ENCODE measurements at places on chromosomes 5 and 9.

GRCh38 chr5:6721442-6721841 is 8.2 kb downstream of the TENT4A start:
- DNase-seq = no peak

DNA sequence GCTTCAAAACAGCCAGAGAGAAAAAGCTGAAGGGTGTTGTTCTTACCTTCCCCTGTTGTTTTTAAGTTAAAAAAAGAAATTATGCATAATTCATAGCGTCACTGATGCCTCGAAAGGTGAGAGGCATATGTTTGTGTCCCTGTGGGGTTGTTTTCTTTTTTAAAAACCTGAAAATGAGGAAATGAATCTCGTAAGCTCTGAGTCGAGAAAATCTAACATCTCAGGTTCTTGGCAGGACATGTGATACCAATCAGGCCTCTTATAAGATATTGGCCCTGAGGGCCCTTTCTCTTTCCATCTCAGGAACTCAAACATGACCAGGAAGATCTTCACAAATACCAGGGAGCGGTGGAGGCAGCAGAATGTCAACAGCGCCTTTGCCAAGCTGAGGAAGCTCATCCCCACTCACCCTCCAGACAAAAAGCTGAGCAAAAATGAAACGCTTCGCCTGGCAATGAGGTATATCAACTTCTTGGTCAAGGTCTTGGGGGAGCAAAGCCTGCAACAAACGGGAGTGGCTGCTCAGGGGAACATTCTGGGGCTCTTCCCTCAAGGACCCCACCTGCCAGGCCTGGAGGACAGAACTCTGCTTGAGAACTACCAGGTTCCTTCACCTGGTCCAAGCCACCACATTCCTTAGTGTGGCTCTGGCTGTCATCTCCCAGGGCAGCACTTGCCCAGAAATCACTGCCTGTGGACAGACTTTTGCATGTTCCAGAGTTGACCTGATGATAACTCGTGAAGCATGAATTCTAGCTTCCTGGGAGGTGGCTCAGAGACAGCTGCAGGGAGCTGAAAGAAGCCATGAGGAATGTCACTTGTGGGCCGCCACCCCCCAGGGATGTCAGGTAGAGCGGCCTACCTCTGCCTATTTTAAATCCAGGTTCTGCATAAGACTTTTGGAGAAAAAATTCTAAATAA is at the start of gene TAL2:
Gene TAL2, plus strand, starts transcription at position 274 of the 921 bp plus-strand sequence. Its CDS starts 40 bp downstream, at position 314.
- DNase-seq = no peak

DNA sequence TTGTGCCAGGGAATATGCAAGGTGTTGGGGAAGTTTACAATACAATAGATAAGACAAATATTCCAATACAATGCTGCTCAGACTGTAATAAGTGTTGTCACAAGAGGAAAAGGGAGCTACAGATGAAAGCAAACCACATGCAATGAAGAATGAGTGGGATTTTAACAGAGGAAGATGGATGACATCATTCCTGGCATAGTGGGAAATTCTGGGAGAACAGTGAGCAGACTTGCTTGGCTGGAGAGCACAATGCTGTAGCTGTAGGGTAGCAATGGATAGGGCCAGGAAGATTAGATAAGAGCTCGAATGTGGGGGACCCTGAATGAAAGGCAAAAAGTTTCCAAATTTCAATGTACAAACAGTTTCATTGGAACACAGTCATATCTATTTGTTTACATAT is 9.5 kb upstream of the DPYSL3 start:
- no peak for DNase-seq

DNA sequence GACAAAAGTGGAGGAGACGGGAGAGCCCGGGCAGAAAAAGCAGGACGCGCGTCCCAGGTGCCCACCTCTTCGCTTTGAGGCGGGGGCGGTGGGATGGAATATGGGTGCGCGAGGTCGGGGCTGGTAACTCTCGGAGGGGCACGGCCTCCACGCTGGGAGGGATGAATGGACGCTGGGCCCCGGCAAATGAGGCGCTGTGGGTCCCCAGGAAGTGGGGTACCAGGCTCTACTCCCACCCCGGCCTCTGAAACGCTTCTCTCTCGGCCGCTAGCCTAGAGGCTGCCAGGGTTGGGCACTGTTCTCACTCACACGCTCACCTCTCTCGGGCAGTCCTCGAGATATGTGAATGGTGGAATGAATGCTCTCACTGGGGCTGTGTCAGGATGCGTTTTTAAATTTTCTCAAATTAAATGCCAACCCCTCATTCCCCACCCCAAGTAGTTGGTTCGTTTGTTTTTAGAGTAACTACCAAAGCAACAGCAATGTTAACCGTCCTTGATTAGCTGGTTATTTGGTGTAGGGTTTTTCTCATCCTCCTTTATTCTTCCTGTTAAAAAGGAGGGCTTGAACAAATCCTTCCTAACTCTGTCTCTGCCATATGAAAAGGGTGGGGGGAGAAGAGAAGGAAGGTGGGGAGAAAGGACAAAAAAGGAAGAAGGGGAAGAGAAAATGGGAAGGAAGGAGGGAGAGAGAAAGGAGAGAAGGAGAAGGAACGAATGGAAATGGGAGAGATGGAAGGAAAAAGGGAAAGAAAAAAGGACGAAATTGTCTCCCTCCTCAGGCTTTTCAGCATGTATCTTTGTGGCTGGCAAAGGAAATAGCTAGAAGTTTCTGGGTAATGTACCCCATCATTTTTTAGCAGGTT is 1.3 kb upstream of the EBF1 start:
- no peak for DNase-seq

- DNase-seq = no peak
These were observed 27.4 kb downstream of the TNFSF8 start for GRCh38 chr9:114902786-114903524.

DNA sequence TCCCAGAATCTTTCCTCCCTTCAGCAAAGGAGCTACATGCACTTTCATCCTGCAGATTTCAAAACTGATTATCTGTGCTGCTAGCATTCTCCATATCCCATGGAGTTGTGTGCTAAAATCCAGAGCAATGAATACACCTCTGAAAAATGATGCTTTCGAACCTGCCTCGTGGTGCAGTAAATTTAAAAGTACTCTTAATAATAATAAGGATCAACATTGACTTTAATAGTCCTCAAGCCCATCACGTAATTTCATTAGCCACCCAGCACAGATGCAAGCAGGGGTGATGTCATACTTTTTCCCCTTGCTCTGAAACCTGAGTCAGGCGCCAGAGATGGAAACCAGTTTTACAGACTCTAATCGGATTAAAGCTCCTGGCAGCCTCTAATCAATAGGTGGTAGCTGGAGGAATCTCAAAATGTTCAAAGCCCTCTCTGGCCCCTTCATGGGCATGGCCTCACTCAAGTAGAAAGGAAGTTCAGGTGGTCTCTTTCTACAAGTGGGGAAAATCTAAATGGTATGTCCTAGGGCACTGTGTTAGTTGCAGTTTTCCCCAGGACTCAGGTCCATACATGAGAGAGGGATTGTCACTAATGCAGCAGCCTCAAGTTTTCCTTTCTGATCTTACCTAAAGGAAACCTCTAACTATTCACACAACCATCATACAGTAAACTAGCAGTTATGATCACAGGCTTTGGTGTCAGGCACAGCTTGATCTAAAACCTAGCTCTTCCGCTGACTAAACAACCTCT is 221.6 kb upstream of the SLC30A5 start:
- DNase-seq = no peak
